ENCODE measurements at places on chromosomes 3 and 15. TPM values are rescaled to one million over a fixed set of nuclear protein-coding genes. Genes with fewer than 3 reads are reported as not detected.

- DNase-seq: no peak
- H3K27me3 ChIP-seq: no peaks in the 10 kb centered on the region
- no peak overlapping the region for H3K4me3 ChIP-seq
- H3K36me3 ChIP-seq: no peaks in the 10 kb centered on the region
Measured at GRCh38 chr3:80010021-80010571, 242.3 kb upstream of the ROBO1 start.

DNA sequence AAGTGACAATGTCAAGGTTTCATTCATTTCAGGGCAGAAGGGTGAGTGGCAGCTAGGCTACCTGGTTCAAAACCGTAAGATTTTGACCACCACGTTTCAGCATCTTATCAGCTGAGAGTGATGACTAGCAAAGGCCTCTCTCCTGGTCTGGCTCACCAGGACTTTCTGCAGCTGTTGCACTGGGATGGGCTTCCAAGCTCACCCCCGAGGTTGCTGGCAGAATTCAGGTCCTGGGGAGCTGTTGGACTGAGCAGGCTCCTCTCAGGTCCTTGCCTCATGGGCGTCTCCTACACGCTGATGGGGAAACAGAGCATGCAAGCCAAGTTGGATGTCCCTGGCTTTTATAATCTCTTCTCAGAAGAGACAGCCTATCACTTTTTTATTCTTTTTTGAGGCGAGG is 88.8 kb upstream of the RNU6-1 start:
- no peaks in the 10 kb centered on the region for H3K27me3 ChIP-seq
- no peaks in the 10 kb centered on the region for H3K4me1 ChIP-seq
- no peaks in the 10 kb centered on the region for H3K36me3 ChIP-seq
- no peak overlapping the region for H3K4me3 ChIP-seq
- no peak overlapping the region for H3K27ac ChIP-seq

DNA sequence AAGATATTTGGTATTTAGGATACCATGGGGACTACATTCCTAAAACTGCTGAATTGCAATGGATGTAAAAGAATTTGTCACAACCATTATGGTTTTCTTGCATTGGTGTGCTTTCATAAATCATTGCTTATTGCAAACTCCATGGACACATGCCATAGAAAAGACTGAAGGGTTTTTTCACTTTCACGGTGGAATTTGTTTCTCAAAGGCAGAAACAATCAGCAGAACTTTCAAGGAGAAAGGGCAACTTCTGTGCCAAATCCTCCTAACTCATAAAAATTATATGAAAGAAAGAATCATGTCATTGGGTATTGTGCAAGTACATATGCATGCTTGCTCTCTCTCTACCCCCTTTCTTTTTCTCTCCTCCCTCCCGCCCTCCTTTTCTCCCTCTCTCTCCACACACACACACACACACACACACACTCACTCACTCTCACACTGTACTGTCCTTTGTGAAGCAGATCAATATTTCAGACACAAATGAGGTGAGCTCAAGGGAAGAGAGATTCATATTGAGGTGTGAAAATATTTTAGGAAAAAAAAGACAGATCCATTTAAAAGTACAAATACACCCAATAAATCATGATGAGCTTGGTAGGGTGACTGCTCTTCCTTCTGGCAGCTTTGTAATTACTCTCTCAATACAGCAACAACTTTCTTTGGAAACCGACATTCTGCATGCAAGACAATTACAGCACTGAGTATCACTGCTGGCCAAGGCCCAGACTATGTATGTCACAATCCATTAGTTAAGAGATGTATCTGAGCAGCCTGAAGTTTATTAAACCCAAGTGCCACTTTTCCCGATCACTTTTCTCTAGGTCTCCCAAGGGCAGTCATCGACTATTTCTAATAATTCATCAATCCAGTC is 492.6 kb downstream of the TUSC7 start:
- H3K4me3 ChIP-seq: no peak overlapping the region
- no peaks in the 10 kb centered on the region for H3K36me3 ChIP-seq
- DNase-seq: no peak
- peaks cover 5% of the 10 kb centered on the region for H3K4me1 ChIP-seq

DNA sequence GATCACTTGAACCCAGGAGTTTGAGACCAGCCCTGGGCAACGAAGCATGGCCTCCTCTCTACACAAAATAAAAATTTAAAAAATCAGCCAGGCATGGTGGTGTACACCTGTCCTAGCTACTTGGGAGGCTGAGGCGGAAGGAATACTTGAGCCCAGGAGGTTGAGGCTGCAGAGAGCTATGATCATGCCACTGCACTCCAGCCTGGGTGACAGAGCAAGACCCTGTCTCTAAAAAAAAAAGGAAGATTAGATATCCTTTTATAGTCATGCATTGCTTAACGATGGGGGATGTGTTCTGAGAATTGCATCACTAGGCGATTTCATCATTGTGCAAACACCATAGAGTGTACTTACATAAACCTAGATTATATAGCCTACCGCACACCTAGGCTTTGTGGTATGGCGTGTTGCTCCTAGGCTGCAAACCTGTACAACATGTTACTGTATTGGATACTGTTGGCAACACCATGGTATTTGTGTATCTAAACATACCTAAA is 12.6 kb downstream of the ALAS1 start:
- no peaks in the 10 kb centered on the region for H3K4me1 ChIP-seq
- no peaks in the 10 kb centered on the region for H3K27me3 ChIP-seq
- no peak overlapping the region for H3K4me3 ChIP-seq
- DNase-seq: no peak

DNA sequence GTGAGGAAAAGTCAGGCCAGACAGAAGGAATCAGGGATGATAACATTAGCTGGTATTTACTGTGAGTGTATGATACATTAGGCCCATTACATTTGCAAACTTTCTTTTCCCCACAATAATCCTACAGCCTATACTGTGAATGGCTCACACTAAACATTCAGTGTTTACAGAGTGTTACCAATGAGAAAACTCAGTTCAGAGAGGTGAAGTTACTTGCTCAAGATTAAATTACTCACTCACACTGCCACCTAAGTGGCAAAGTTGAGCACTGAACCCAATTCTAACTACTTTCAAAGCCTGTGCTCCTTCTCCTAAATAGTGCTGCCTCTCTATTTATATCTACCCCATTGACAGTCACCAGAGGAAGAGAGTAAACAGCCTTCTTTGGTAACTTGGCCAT is 8.5 kb downstream of the XPC start:
- no peaks in the 10 kb centered on the region for H3K27me3 ChIP-seq
- peaks cover 42% of the 10 kb centered on the region for H3K36me3 ChIP-seq
- no peak for DNase-seq
- no peaks in the 10 kb centered on the region for H3K4me1 ChIP-seq
- no peak overlapping the region for H3K27ac ChIP-seq

- H3K36me3 ChIP-seq: no peaks in the 10 kb centered on the region
- no peak for DNase-seq
- H3K27me3 ChIP-seq: no peaks in the 10 kb centered on the region
- no peak overlapping the region for H3K4me3 ChIP-seq
Measured at GRCh38 chr3:156460206-156460611, 94.7 kb downstream of the SSR3 start.

DNA sequence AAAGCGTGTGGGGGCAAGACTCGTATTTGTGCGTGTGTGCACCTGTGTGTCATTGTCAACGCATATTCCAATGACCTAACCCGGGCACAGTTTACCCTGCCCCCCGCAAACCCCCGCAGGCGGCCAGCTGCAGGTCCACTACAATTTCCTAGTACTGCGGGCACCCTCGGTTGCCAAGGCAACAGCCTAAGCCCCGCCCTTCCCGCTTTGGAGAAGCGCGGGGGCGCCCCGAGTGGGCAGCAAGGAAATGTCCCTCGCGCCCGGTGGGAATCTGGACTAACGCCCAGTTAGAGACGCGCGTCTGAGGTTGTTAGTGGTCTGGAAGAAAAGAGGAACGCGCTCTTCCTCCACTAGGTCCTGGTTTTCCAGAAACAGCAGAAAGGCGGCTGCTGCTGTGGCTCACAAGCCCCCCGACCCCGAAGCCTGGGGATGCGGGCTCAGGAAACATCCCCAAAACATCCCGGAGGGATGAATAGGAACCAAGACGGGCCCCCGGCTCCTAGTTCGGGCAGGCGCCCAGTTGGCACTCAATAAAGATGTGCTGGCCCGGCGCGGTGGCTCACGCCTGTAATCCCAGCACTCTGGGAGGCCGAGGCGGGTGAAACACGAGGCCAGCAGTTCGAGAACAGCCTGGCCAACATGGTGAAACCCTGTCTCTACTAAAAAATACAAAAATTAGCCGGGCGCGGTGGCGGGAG is 1.1 kb downstream of the ABHD14A start:
- H3K4me1 ChIP-seq: peaks cover 17% of the 10 kb centered on the region
- no peaks in the 10 kb centered on the region for H3K36me3 ChIP-seq
- peak overlapping the region; percentile 79 for H3K4me3 ChIP-seq
- H3K27ac ChIP-seq: no peak overlapping the region

GRCh38 chr3:10329495-10330015 is 8.6 kb upstream of the SEC13 start:
- no peak for DNase-seq
- H3K36me3 ChIP-seq: no peaks in the 10 kb centered on the region
- no peak overlapping the region for H3K27ac ChIP-seq

DNA sequence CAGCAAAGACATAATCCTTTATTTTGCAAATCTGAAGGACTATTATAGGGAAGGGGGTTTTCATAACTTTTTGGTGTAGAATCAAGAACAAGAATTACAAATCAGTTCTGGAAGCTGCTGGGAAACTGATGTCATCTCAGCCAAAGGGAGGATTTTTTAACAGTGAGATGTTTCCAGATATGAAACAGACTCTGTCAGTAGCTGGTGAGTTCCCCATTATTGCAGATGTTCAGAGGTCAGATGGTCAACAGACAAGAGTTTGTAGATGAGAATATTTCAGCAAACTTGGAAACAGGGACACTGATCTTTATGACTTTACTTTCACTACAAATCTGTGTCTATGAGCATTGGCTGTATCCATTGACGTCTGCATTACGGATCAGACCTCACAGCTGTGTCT is 71.9 kb upstream of the LPP start:
- H3K27ac ChIP-seq: no peak overlapping the region
- no peaks in the 10 kb centered on the region for H3K4me1 ChIP-seq
- no peaks in the 10 kb centered on the region for H3K27me3 ChIP-seq
- H3K4me3 ChIP-seq: no peak overlapping the region
- no peak for DNase-seq

DNA sequence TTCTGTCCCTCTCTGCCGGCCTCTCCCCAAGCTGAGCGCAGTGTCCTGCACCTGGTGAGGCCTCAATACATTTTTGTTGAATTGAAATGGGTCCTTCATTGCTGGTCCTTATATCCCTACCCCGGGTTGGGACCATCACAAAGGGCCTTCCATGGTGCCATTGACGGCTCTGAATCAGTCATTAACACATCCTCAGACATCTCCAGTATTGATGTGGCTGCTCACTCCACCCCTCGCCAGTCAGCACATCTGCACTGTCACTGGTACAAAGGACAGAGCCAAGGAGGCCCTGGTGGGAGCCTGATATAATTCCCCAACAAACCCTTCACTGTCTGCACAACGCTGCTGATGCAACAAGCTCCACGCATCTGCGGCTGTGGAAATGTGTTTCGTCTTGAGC is 191.6 kb upstream of the TOPAZ1 start:
- H3K27me3 ChIP-seq: no peaks in the 10 kb centered on the region
- H3K4me3 ChIP-seq: no peak overlapping the region
- peaks cover 13% of the 10 kb centered on the region for H3K4me1 ChIP-seq
- H3K36me3 ChIP-seq: no peaks in the 10 kb centered on the region
- H3K27ac ChIP-seq: no peak overlapping the region

DNA sequence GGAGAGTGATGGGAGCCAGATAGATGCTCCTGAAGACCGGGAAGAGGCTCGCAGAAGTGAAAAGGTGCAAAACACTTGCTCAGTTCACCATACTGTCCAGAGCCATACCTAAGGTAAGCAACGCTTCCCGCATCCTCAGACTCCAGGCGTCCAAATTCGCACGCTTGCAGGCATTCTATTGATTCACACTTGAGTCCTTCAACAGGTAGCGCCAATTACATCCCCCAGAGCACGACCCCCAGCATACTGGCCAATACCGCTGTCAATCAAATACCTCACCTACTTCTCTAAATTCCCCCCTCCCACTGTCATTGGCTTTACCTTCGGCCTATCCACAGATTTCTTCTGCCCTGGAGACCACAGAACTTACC is 361 bp upstream of the STXBP5L start:
- H3K27ac ChIP-seq: no peak overlapping the region
- H3K27me3 ChIP-seq: no peaks in the 10 kb centered on the region
- H3K36me3 ChIP-seq: no peaks in the 10 kb centered on the region

- peaks cover 2% of the 10 kb centered on the region for H3K4me1 ChIP-seq
- no peak overlapping the region for H3K27ac ChIP-seq
- no peak for DNase-seq
- no peak overlapping the region for H3K4me3 ChIP-seq
- no peaks in the 10 kb centered on the region for H3K27me3 ChIP-seq
Measured at GRCh38 chr3:177807150-177807875, 610.0 kb upstream of the TBL1XR1 start.

- H3K27me3 ChIP-seq: no peaks in the 10 kb centered on the region
- peaks cover 30% of the 10 kb centered on the region for H3K4me1 ChIP-seq
- no peak overlapping the region for H3K4me3 ChIP-seq
Measured at GRCh38 chr3:122890720-122891220, 95.9 kb downstream of the SLC49A4 start.

DNA sequence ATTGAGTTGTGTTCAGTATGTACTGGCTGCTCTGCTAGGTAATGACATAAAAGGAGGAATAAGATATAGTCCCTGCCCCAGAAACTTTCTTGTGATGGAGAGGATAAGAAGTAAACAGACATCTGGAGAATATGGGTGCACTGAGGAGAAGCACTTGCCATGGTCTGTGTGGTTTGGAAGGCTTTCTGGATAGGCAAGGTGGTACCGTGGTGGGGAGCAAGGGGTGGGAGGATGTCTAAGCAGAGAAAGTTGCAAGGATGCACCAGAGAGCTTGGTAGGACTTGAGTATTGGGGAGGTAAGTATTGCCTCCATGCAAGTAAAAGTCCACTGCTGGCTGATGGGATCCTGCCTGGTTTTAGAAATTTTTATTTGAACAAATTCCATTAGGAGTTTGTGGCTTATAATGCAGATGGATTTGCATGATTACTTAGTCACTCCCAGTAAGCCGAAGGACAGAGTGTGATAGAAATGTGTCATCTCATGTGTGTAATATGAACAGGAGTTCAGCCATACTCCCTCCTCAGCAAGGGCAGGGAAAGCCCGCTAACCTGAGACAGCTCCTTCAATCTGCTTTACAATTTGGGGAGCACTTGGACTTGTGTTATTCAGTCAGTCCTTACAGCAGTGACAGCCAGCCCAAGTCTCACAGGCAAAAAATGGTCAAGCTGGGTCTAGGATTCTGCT is 53.6 kb downstream of the CLSTN2 start:
- H3K4me3 ChIP-seq: no peak overlapping the region
- no peak overlapping the region for H3K27ac ChIP-seq
- no peaks in the 10 kb centered on the region for H3K36me3 ChIP-seq
- H3K27me3 ChIP-seq: no peaks in the 10 kb centered on the region
- H3K4me1 ChIP-seq: no peaks in the 10 kb centered on the region

- no peak for DNase-seq
- H3K27ac ChIP-seq: no peak overlapping the region
- no peaks in the 10 kb centered on the region for H3K27me3 ChIP-seq
- no peaks in the 10 kb centered on the region for H3K4me1 ChIP-seq
- H3K36me3 ChIP-seq: no peaks in the 10 kb centered on the region
Measured at GRCh38 chr15:93413745-93414144, 324.7 kb upstream of the RGMA start.

- H3K36me3 ChIP-seq: no peaks in the 10 kb centered on the region
- DNase-seq: peak; percentile 64
- H3K27me3 ChIP-seq: peaks cover 100% of the 10 kb centered on the region
Measured at GRCh38 chr3:147359177-147360050, 46.9 kb downstream of the ZIC4 start.

Gene ACP3
- 1.1 TPM for polyA plus RNA-seq

Gene LRRC2
- 4.0 TPM for polyA plus RNA-seq

Gene WDR72
- 0.99 TPM for polyA plus RNA-seq

Gene SLC38A3
- polyA plus RNA-seq: 1.3 TPM

Gene COL8A1
- polyA plus RNA-seq: 0.24 TPM
